ENCODE measurements at places on chromosomes 1 and 21.
A peak's percentile ranks its signal among the peaks of the same experiment; 100 is the strongest.

- DNase-seq: no peak
These were observed 34.7 kb downstream of the VPS26C start for GRCh38 chr21:37232274-37233018.

DNA sequence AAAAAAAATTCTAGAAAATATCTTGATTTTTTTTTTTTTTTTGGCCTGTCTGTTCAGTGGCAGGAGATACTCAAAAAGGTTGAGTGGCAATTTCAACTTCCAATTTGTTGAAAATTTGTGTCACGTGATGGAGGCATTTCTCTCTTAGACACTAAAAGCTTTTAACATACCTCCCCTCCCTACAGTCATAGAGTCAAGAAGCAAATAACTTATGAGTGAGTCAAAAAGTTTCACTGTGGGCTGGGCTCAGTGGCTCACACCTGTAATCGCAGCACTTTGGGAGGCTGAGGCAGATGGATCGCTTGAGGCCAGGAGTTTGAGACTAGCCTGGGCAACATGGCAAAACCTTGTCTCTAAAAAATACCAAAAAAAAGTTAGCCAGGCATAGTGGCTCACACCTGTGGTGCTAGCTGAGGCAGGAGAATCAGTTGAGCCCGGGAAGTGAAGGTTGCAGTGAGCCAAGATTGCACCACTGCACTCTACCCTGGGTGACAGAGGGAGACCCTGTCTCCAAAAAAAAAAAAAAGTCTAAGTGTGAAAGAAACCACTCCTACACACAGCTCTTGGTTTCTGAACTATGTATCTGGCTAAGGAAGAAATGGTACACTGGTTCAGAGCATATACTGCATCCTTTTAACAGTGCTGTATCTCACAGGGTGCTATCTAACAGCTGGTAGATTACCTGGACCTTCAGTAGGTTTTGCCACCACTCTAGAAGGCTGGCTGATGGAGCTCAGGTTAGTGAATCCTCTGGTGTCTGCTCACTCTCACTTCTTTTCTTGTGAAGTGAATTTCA lies 11.6 kb upstream of the BSDC1 start:
- DNase-seq: no peak

- DNase-seq: no peak
These were observed 25.2 kb downstream of the VN1R5 start for GRCh38 chr1:247281001-247281574.

- no peak for DNase-seq
These were observed 45.8 kb downstream of the ATP6V1G3 start for GRCh38 chr1:198494658-198495103.

- DNase-seq: no peak
These were observed 9.9 kb downstream of the PAFAH2 start for GRCh38 chr1:25987951-25988350.

- no peak for DNase-seq
These were observed 67.1 kb downstream of the PTPRU start for GRCh38 chr1:29303201-29304024.

- DNase-seq: no peak
These were observed 55.9 kb downstream of the SEC16B start for GRCh38 chr1:177913762-177914540.

GRCh38 chr1:25503551-25504426 lies 39.6 kb upstream of the LDLRAP1 start:
- peak; percentile 23 for DNase-seq

DNA sequence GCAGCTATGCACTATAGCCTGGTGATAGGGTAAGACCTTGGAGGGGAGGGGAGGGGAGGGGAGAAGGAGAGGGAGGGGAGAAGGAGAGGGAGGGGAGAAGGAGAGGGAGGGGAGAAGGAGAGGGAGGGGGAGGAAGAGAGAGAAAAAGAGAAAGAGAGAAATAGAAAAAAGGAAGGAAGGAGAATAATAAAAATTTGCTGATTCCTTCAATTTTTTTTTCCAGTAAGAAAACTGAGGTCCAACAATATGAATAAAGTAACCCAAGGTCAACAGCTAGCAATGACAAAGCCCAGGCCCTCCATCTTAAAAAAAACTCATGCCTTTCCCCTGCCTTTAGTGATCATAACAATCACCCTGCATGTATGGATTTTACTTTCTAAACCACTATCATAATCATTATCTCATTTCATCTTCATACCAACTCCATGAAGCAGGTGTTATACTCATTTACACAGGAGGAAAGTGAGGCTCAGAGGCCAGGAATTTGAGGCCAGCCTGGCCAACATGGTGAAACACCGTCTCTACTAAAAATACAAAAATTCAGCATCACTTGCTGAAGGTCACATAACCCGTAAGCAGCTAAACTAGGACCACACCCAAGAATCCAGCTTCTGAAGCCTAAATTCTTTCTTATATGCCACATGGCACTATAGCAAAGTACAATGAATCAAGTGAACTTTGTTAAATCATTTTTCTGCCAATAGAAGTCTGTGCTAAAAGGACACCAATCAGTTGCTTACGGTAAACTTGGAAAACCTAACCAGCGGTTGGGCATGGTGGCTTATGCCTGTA lies 23.4 kb upstream of the BRDT start:
- DNase-seq: no peak

DNA sequence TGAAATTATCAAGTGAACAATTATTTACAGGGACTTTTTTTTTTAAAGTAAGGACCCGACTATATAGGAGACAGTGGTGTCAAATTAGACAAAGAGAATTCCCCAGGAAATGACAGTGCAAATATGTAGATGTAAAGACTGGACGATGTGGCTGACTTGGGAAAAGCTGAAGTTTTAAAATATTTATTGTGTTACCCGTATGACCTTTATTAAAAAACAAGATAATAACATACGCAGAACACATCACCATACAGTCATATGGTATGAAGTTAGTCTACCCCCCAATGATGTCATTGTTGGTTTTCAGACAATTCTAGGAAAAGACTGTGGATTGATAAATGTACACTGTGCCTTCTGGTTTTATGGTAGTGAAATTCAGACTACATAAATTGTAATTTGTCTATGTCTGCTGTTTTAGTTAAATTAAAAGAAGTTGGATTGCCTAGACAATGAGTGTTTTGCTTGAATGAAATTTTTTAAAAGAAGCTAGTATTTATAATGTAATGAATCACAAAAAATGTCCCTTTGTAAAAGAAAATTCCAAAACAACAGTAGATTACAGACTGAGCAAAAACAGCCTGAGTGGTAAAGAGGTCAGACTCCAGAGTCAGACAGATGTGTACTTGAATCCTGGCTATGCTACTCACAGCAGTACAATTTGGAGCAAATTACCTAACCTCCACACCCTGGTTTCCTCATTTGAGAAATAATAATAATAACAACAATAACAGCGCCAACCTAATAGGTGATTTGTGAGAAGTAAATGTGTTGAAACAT lies 15.5 kb upstream of the PDC start:
- DNase-seq: no peak

GRCh38 chr1:66271216-66271903 lies 262.6 kb upstream of the SGIP1 start:
- DNase-seq: no peak

GRCh38 chr21:32256873-32257620 lies 21.8 kb downstream of the MIS18A start:
- DNase-seq: no peak

DNA sequence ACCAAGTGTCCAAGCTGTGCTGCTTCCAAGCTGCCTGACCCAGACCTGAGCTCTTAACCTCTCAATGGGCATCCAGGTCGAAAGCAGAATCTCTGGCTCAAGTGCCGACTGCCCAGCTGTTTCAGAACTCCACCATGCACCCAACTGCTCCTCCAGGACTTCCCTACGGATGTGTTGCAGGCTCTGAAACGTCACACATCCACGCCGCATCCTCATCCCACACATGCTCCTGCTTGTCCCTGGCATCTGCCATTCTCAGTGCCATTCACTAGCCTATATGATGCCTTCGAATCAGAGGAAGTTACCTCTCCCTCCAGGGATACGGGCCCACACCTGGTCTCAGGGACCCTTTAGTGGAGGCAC lies 11.2 kb downstream of the PDZK1IP1 start:
- no peak for DNase-seq

- no peak for DNase-seq
These were observed 15.9 kb downstream of the PSEN2 start for GRCh38 chr1:226886122-226886901.

- no peak for DNase-seq
These were observed 9.1 kb downstream of the C1orf226 start for GRCh38 chr1:162390396-162391185.

DNA sequence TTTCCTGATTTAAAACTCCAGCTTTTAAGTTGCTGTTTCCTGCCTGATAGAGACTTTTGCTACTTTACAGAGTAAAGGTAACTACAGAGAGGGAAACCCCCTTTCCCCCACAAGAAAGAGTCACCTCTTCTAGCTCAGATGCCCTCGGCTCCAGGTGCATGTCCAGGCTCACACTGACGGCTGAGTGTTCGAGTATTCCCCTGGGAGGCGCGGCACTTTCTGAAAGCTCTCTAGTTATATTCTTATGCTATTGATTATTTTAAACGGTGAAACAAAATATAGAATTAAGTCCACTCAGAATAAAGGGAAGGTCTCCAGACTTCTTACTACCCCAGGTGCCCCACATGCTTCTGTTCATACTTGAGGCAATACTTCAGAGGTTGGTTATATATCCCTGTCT lies 160.3 kb upstream of the FMN2 start:
- DNase-seq: no peak

GRCh38 chr1:234427950-234428646 lies 50.9 kb downstream of the TARBP1 start:
- no peak for DNase-seq

- DNase-seq: no peak
These were observed 68.1 kb downstream of the URB2 start for GRCh38 chr1:229694053-229694693.

DNA sequence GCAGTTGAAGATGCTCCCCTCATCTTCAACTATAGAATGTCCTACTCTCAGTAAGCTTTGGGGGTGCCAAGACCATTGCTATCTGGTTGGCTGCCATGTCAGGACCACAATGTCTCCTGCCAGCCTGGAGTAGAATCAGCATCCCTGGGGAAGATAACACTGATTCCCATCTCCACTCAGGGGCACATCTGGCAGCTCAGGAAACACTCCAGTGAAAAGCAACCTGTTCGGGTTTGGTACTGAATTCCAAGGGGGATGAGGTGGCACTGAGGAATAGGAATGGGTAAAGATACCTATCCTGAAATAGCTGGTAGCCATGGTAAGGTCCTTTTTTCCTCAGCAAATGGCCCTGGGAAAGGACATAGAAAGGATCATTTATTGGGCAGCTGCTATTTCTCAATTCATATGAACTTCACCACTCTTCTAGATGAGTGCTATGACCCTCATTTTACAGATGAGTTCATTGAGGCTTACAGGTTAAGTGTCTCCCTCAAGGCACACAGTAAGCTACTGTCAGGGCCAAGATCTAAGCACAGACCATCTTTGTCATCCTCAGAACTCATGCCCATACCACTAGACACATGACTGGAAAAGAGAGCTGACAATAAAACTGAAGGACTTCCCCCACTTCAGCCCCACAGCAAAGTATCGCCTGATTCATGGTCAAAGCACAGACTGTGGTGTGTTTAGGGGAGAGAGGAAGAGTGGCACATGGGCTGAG lies 31.4 kb downstream of the AK2 start:
- DNase-seq: no peak

DNA sequence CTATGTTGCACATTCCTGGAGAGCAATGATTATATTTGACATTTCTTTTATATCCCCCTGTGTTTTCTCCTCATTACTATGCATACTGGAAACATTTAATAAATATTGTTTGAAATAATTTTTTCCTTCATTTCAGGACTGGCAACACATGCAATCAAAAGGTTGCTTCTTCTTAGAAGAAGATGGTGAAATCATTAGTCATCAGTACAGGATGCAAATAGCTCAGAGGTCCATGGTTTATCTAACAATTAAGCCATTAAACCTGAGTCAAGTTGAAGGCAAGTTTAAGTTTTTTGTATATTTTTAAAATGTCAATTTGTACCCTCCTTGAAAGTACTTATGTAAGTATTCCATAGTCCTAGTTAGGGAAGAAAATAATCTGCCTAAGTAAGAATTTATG lies 22.5 kb downstream of the EFCAB7 start:
- no peak for DNase-seq

DNA sequence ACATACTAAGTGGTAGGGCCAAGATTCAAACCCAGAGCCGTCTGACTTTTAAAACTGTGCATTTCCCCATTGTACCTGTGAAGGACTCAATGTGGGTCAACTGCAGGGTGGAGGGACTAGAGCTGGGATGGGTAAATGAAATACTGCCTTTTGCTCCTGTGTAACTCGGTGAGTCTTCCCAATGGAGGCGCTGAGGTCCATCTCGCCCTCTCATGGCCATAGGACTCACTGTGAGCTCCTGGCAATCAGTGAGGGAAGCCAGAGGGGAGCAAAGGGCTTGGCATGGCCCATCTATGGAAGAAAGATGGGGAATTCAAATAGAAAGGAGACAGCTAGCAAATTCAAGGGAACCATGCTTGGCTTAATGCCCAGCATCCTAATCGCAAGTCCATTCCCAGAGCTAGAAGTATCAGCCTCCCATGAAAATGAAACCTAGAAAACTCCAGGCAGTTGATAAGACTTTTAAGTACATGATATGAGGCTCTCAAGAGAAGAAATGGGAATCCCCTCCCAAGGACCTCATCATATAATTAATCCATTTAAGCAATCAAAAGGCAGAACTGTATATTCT lies 25.4 kb upstream of the CGN start:
- DNase-seq: no peak

Data from stimulated activated CD8-positive, alpha-beta memory T cell treated with anti-CD3 and anti-CD28 coated beads, Interleukin-7, amount 100 ng/mL, for 48 hours (primary cell).